ENCODE measurements at places on chromosomes 6 and 20.

GRCh38 chr6:167907837-167908681 lies 81.3 kb downstream of the AFDN start:
- DNase-seq = no peak

DNA sequence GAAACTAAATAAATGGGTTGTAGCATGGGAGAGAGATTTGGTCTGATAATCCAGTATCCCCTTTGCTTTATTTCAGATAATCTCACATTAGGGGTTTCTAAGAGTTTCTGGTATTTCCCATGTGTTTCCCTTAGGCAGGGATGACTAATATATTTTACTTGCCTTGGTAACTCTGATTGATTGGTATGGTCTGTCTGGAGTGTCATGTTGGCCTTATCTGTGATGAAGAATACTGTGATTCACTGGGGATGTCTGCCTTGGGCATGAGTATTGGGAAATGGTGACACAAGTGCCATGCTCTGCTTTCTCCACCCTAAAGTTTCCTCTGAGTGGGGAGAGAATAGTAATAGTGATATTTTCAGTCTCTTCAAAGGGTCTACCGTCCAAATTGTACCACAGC lies 10.1 kb downstream of the SLC22A2 start:
- DNase-seq = no peak

GRCh38 chr20:33981964-33982363 lies 11.7 kb upstream of the RALY start:
- no peak for DNase-seq

DNA sequence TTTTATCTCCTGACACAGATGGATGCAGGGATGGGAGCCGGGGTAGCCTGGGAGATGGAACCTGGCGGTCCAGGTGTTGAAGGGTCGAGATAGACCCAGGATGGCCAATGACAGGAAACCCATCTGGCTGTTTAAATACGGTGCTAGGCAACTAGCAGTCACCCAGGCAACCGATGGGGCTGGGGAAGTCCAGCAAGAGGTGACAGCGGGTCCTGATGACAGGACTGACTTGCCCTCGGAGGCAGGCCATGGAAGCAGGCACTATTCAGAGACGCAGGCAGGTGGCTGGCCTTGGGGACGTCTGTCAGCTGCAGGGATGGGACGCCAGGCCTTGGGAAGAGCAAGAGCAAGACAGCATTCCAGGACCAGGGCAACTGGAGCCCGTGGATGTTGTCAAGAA lies 135.4 kb upstream of the RALGAPA2 start:
- no peak for DNase-seq

DNA sequence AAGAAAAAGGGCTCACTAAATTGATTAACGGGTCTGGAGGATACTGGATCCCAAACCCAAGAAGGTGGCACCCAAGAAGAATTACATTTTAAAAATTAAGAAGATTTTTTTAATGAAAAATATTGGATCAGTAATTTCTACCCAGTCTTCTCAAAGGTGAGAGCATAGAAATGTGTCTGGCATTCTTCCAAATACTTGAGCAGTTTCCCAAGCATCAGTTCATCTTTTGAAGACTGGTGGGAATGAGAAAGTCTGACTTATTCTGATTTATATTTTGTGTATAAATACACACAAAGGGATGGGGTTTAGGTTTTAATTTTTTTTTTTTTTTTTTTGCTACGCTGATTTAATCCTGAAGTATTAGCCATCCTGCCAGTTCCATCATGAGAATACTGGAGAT lies 3.3 kb downstream of the MGME1 start:
- DNase-seq = no peak

- DNase-seq = no peak
These were observed 79.5 kb upstream of the RALGAPA2 start for GRCh38 chr20:20791664-20792568.

GRCh38 chr6:158758941-158759479 lies 60.2 kb downstream of the EZR start:
- no peak for DNase-seq

DNA sequence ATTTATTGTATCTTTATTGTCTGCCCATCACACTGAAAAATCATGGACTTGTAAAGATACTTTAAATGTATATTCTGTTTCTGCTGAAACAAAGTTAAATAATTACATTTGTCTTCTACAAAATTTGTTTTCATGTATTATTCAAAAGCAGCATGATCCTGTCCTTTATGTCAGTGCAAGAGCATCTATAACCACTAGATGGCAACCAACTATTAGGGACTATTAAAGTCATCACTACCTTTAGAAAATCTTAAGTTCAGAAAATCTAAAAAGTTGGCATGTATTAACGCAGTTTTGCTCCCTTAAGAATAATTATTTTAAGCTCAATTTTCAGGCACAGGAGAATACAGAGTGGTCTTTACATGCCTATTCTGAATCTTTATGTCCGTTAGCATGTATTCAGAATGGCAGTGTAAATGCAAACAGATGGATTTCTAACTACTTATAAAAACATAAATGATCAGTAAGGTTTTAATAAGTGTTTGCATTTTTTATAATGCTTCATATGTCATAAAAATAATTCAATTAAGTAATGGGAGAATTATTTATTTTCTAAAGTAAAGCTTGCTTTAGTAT lies 17.8 kb downstream of the TMEM30A start:
- DNase-seq = no peak

DNA sequence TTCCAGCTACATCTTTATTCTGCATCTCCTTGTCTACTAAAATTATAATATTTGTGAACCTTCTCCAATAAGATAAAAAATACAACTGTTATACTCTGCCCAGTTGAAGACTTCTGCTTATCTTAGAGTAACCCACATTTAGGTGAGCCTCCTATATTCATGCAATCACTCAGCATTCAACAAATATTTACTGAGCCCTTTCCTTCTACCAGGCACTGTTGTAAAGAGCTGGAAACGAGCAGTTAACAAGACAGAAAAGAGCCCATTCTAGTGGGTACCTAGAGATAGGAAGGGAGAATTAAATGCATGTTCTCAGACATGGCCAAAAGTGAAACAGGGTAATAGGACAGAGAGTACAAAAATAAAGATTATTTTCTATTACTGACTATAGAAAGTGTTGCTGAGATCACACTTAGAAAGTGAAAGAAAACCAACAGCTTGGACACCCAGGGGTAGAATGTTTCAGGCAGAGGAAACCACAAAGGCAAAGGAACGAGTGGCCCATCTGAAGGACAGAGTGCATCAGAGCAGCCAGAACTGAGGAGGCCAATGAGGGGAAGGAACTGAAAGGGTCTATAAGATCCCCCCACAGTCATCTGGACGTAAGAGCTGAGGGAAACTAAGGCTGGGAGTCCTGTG lies 50.8 kb upstream of the SMLR1 start:
- no peak for DNase-seq

- DNase-seq = no peak
These were observed 2.2 kb downstream of the TAF4 start for GRCh38 chr20:62063315-62063980.

DNA sequence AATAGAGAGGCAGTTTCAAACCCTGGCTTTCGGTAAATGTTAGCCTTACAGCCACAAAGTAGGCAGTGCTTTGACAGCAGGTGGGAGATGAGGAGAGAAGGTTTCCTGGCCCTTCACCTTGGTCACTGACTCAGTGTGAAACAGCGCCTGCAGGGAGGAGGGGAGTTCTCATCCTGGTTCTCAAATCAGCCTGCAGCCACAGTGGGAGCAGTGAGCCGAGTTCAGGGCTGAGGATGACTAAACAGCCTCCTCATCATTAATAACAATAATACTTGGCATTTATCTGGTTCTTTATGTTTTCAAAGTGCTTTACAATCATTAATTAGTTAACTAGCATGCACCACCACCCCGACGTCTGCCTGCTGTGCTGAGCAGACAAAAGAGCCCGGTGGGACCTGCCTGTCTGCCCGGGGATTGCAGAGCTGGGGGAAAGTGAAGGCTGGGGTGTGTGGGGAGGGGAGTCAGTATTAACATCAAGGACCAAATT lies 59.6 kb downstream of the PRDM1 start:
- DNase-seq = no peak

- no peak for DNase-seq
These were observed 311.9 kb upstream of the MAP3K7 start for GRCh38 chr6:90898763-90899162.

- DNase-seq = no peak
These were observed 1.7 kb downstream of the ADGRF4 start for GRCh38 chr6:47700053-47700452.

DNA sequence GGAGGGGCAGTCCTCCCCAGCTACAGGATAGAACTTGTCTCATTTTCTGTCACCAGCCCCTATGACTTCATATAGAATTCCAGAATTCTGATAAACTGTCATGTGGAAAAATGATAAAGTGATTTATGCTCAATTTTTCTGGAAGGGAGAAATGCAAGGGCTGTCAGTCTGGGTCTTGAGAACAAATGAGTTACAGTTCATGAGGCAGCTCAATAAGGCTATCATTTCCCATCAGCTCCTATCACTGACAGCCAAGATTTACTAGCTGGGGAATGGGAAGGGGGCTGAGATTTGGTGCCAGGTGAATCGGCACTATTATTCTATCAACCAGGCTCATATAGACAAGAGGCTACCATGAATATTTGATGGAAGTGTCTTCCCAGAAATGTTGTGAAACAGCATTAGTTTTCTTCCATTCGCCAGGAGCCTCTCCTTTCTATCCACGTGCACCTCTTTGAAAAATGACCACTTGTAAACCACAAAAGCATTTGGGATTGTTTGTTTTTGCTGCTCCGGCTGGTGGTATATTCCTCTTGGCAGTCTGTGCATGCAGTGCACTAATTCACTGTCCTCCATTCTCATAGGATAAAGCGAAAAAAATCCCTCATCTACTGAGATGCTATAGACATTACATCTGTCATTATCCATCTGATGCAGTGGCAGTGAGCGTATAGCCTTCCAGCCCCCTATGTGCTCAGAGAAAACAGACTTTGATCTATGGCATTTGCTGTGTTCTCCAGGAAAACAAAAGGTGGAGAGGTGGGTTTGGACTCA lies 528.7 kb upstream of the RNF217 start:
- no peak for DNase-seq

GRCh38 chr6:150207931-150208570 lies 65.2 kb downstream of the PPP1R14C start:
- no peak for DNase-seq

DNA sequence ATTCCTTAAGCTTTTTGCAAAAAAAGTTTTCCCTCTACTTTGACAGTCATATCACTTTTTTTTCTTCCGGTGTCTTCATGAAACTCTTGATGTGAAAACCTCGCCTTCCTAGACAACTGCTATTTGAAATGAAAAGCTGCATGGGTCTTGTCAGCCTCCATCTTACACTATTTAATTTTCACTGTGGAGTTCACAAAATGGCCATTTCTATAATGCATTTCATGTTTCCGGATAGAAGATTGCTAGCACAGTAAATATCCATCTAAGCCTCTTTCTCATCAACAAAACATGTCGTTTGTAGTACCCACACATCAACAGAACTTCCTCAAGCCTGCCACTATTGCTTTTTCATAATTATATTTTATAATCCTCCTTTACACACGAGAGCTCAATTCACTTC lies 204.9 kb upstream of the ID4 start:
- DNase-seq = no peak

DNA sequence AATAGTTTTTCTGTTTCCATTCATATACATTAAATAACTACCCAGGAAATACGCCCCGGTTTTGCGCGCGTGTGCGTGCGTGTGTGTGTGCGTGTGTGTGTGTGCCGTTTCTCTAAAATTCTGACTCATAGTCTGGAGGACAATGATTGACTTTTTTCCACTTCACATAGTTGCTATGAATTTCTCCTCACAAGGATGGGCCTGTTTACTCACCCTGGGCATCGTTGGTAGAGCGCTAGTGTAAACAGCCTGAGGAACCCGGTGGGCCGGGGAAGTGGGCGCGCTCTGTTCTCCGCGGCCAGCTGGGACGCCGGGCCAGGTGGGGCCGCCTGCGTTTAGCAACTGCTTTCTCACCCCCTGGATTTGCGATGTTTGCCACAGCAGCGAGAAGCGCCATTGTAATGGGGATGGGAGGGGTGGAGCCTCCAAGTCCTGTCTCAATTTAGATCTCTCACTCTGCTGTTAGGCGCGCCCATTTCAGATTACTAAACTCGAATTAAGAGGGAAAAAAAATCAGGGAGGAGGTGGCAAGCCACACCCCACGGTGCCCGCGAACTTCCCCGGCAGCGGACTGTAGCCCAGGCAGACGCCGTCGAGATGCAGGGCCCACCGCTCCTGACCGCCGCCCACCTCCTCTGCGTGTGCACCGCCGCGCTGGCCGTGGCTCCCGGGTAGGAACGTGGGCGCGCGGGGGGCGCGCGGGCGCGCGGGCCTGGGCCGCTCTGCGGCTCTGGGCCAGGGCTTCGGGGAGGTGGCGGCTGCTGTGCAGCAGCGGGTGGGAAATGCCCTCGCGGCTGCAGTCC lies at the start of gene CD109:
CD109 (plus strand) TSS at position 585 of the 803 bp plus-strand sequence; CDS start at position 598, 13 bp downstream.
- peak; percentile 61 for DNase-seq

GRCh38 chr6:49325891-49326290 lies 137.2 kb downstream of the MMUT start:
- no peak for DNase-seq

DNA sequence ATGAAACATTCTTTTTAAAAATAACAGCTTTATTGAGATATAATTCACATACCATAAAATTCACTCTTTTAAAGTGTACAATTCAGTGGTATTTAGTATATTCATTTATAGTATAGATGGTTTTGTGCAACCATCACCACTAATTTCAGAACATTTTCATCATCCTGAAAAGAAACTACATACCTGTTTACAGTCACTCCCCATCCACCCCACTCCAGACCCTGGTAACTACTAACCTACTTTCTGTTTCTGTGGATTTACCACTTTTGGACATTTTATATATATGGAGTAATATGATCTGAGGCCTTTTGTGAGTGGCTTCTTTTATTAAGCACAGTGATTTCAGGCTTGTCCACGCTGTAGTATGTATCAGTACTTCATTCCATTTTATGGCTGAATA lies 2.5 kb upstream of the TMEM217 start:
- DNase-seq = no peak

GRCh38 chr6:21265730-21266044 lies 327.9 kb upstream of the SOX4 start:
- DNase-seq = no peak

GRCh38 chr20:17023806-17024205 lies 203.0 kb upstream of the PCSK2 start:
- no peak for DNase-seq

GRCh38 chr20:47027042-47027441 lies 132.4 kb downstream of the EYA2 start:
- DNase-seq = no peak

GRCh38 chr6:168033791-168034190 lies 36.3 kb downstream of the KIF25 start:
- DNase-seq = no peak
